ENCODE measurements at places on chromosomes 6 and 20.

GRCh38 chr6:165001502-165002157 is 307.8 kb downstream of the C6orf118 start:
- DNase-seq: no peak

DNA sequence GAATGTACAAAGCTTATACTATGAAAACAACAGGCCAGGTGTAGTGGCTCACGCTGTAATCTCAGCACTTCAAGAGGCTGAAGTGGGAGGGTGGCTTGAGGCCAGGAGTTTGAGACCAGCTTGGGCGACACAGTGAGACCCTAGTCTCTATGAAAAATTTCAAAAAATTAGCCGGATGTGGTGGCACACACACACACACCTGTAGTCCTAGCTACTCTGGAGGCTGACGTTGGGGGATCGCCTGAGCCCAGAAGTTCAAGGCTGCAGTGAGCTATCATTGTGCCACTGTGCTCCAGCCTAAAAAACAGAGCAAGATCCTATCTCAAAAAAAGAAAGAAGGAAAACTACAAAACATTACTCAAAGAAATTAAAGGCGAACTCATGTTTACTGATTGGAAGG is 7.3 kb upstream of the ASF1A start:
- no peak for DNase-seq

- no peak for DNase-seq
Measured at GRCh38 chr6:7865781-7866180, 44.8 kb downstream of the TXNDC5 start.

- no peak for DNase-seq
Measured at GRCh38 chr6:134420614-134421181, 102.8 kb upstream of the SGK1 start.

GRCh38 chr20:37411408-37412219 is 65.7 kb downstream of the SRC start:
- DNase-seq: no peak

GRCh38 chr20:33846291-33846935 is 35.3 kb downstream of the CHMP4B start:
- DNase-seq: no peak

- DNase-seq: no peak
Measured at GRCh38 chr6:124997196-124997875, 35.1 kb downstream of the RNF217 start.

- no peak for DNase-seq
Measured at GRCh38 chr6:2848851-2849250, 7.2 kb upstream of the SERPINB1 start.

DNA sequence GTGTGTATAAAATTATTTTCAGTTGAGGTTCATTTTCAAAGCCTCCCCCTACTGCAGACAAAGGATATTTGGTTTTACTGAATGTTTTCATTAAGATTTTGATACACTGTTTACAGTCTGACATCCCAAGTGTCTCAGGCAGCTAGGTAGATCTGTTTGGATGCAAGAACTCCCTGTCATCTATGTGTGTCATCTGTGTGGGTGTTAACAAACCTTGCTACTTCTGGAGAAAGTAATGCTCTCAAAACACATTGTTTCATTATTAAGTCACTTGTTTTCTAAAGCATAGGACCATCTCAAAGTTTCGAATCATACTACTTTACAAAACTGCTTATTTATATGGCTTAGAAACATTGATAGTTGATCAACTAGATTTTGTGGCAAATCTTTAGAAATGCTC is 114.5 kb upstream of the TMEM170B start:
- DNase-seq: no peak

DNA sequence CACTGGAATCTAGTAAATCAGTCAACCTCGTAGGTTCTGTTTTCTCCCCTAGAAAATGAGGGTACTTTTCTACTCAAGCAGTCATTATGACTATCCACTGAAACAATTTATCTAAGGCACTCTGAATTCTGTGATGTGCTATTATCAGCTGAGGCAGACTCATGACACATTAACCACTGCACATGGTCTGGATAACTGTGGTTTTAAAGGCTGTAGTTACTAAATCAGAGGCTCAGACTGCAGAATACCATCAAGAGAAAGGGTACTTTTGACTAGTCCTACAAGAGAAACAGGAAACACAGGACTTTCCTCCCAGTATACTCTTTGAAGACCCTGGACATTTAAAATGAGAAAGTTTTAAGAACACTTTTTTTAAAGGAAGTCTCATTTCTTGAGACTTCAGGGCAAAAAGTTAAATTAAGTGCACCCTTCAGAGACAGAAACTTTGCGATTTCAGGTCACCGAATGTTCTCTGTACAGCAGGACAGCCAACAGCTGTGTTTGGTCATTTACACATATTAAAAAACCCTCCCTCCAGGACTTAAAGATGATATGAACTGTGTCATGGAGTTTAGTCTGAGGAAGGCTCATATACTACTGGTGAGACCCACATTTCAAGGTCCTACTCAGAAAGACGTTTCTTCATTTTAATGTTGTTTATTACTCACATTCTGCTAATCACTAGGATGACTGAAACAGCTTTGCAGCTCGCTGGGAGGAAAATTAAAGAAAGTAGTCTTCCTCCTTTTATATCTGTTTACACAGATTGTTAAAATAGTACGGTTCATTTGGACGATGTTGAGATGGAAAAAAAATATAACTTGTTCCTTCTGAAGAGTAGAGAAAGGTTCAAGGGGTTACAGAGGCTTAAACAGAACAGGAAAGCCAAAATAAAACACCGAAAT is 19.9 kb downstream of the ATXN1 start:
- no peak for DNase-seq

- DNase-seq: no peak
Measured at GRCh38 chr20:47883186-47883585, 97.9 kb upstream of the SULF2 start.

DNA sequence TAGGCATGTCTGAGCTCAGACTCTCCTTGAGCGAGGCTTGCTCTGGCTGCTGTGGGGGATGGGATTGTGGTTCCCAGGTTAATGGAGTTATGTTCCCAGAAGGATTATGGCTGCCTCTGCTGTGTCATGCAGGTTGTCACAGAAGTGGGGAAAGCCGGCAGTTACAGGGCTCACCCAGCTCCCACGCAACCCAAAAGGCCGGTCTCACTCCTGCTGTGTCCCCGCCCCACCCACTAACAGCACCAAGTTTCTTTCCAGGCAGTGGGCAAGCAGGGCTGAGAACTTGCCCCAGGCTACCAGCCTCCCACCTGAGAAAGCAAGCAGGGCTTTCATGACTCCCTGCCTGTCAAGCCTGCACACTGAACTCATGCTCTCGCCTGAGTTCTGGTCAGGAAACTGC is 750.5 kb downstream of the FRK start:
- DNase-seq: no peak

DNA sequence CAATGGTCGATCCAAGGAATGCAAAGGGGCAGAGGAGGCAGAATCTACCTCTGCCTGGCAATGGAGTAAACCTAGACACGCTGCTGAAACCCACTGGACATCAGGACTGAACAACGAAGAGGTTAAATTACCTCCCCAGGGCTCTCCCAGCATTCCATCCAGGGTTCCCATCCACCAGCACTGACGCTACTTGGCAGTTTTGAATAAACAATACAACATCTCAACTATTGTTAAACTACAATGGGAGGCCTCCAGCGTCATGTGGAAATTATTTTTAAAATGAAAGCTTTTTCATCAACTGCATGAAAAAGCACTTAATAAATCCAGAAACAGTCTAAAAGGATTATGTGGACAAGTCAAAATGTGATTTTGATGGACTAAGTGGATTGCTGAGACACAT is 96.8 kb upstream of the NHSL1 start:
- DNase-seq: no peak

GRCh38 chr6:138600726-138601125 is 101.4 kb upstream of the NHSL1 start:
- DNase-seq: no peak

DNA sequence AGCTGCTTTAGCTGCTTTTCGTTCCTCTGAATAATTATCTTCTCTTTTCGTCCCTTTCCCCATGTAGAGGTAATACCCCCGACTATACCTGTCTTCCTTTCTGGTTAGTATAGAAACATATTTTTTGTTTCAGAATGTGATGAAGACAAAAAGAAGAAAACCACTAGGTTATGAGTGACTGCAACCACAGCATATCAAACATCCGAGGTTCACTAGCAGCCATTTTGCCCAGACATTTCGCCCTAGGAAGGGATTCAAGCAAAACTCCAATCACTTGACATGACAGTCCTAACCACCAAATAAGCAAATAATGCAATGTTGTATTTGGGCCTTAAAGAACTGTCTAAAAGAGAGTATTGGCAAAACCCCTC is 9.4 kb downstream of the SNX5 start:
- no peak for DNase-seq

GRCh38 chr6:97316978-97317377 is 34.0 kb upstream of the MMS22L start:
- DNase-seq: no peak

DNA sequence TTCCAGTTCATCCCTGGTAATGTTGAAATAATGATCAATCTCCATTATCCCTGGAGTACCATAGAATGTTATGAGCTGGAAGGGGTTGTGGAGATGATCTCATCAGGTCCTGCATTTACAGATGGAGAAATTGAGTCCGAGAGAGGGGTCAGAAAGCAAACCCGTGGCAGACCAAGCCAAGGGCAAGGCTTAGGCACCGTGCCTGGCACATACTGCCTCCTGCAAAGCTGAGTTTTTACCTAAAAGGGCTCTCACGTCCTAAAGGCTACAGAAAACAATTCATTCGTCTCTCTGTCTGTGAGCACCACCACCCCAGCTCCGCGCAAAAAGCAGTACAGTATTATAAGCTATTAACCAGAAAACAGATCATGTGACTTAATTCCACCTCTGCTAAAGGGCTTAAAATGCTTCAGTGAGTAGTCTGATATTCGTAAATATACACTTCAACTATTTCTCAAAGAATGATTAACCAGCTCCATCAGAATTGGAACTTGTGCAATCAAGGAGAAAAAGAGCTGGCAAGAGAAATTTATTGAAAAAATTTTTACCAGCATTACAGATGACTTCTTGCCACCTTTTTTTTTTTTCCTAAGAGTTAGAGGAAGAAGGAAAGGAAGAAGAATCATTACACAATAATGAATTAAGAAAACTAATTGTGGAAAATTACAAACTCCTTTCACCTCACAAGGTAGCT is 3.4 kb upstream of the PARD6B start:
- DNase-seq: no peak

DNA sequence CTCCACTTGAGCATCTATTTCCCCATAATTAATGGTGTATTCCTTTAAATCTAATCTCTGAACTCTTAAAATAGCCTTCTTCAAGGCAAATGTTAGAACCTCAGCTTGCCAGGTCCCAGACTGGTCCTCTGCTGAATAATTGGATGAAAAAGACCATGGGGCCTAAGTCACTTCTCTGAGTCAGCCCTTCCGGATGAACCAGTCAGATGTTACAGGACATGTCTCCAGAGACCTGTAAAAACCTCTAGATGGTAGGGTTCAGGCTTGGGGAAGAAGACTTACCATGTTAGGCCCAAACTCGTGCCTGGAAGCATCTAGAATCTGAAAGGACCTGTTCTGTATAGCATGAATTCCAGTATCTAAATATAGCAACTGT is 97.3 kb downstream of the CDKAL1 start:
- DNase-seq: no peak

- no peak for DNase-seq
Measured at GRCh38 chr6:129329678-129330077, 380.3 kb downstream of the ARHGAP18 start.

DNA sequence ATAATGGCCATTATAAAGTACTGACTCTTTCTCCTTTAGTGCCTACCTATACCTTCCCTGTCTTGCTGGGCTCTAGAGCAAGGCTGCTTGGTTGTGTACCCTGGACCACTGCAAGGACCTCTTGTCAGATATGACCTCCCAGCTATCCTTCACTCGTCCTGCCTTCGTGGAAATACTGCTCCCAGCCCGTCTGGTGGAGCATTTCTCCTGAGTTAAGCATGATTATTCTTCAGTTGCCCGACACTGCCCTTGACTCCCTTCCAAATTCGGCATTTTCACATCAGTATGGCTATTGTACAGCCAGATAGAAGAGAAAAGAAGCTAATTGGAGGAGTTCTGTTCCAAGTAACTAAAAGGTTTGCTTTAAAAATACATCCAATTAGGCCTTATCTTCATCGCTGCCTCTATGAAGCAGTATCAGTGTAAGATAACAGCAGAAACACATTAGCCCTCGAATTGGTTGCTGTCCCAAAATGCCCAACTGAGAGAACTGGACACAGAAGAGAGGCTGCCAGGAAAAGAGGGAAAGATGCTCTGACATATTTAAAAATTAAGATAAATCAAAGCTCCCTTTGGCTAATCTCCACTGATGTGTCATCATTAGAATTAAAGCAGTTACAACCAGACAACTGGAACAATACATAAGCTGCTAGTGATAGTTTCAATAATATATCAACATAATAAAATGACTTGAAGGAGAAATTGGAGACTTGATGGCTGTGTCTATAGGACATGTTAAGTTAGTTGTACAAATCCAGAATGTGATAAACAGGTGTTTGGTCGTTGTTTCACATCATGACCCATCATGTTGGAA is 54.4 kb downstream of the OPRM1 start:
- no peak for DNase-seq

DNA sequence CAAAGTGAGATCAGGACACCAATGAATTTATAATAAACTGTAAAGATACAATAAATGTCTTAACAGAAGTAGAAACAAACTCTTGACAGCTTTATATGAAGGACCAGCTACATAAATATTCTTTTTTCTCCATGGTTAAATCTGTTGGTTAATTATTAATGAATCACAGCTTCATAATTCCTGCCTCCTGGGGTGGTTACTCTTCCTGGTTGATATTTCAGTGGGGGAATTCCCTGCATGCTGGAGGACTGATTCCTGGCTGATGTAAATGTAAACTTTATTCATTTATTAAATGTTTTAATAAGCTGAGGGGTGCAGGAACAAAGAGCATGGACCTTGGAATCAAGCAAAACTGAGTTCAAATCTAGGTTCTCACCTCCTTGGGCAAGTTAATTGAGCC is 16.2 kb upstream of the RCAN2 start:
- no peak for DNase-seq

DNA sequence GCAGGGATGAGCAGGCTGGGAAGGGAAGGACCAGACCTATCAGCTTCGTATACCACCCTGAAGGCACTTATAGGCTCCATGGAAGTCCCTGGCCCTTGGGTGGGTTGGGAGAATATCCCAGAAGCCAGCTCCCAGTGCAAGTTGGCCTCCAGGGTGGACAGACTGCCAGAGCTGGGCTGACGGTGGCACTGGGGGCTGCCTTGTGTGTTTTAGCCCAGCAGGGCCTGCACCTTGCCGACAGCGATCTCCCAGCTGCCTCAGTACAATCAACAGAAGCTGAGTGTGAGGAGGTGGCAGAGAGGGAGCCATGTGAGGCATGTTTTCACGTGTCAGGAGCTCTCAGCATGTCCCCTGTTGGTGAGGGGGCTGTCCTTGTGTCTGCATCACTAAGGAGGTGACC is 159.5 kb downstream of the VEGFA start:
- DNase-seq: no peak
